ENCODE measurements at places on chromosomes 16 and 17.

- no peak for DNase-seq
Observed at GRCh38 chr17:62937606-62938005, 28.4 kb upstream of the TANC2 start.

GRCh38 chr17:11282586-11282985 is 41.6 kb downstream of the SHISA6 start:
- no peak for DNase-seq

DNA sequence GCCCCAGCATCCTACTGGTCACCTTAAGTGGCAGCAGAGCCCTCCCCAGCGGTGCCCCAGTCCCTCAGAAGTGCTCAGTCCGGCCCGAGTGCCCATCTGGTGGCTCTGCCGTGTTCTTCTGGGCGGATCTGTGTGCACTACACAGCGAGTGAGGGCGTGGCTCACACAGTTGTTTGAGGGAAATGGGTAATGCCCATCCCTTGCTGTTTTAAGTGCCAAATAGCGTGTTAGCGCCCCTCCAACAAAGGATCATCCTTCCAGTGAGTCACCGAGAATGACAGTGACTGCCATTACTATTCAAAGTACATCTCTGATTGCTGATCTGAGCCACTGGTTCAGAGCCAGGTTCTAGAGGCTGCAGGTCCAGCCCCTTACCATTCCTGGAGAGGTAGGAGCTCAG is 152.0 kb downstream of the LGALS9B start:
- DNase-seq = no peak

- DNase-seq = no peak
Observed at GRCh38 chr17:75468291-75468754, 11.9 kb downstream of the TMEM94 start.

DNA sequence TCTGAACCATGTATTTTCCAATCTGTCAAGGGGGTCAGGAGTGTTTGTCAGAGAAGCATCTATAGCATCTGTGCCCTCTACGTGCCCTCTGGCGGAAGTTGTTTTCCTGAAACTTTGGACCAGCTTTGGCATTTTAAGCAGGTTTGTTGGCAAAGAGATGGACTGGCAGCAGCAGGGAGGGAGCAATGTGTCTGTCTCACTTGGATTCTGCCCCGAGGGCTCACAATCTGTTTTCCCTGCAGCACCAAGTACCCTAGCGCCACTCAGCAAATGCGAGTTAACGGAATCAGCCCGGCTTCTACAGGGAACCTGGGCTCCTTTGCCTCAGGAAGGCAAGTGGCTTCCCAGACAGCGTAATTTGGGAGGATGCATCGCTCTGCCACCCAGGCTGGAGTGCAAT is 17.4 kb downstream of the DUSP14 start:
- DNase-seq = no peak

DNA sequence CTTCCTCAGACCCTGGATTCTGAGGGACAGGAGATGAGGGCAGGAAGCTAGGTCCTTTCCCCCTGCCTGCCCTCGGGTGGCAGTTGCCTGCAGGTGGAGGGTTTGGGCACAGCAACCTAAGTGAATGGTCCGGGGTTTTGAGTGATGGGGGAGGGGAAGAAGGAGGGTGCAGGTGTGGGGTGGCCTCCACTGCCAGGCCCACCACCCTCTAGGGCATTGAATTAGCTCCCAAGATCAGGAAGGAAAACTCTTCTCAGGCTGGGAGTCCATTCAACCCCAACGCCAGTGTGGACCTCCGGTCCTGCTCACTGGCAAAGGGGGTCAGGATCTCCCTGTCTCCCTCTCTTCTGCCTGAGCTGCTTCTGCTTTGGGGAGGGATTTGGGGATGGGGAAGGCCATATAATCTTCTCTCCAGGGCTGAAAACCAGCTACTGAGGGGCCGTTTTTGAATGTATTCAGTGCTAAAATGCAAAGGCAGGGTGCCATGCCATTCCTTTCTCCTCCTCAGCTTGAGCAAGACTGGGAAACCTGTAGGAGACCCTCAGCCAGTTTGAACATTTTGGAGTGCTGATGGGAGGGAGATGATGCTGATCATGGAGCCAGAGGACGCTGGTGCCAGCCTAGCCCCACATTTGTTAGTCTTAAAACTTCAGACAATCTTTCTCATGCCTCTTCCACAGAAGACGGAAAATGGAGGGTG is 18.8 kb downstream of the GRB7 start:
- DNase-seq = no peak

GRCh38 chr16:88194397-88195268 is 188.1 kb upstream of the ZNF469 start:
- DNase-seq = no peak

- DNase-seq = no peak
Observed at GRCh38 chr17:47013341-47013740, 34.3 kb upstream of the RPRML start.

- no peak for DNase-seq
Observed at GRCh38 chr16:76818606-76819181, 372.3 kb upstream of the MON1B start.

- no peak for DNase-seq
Observed at GRCh38 chr16:11727796-11728543, 14.7 kb downstream of the TXNDC11 start.

DNA sequence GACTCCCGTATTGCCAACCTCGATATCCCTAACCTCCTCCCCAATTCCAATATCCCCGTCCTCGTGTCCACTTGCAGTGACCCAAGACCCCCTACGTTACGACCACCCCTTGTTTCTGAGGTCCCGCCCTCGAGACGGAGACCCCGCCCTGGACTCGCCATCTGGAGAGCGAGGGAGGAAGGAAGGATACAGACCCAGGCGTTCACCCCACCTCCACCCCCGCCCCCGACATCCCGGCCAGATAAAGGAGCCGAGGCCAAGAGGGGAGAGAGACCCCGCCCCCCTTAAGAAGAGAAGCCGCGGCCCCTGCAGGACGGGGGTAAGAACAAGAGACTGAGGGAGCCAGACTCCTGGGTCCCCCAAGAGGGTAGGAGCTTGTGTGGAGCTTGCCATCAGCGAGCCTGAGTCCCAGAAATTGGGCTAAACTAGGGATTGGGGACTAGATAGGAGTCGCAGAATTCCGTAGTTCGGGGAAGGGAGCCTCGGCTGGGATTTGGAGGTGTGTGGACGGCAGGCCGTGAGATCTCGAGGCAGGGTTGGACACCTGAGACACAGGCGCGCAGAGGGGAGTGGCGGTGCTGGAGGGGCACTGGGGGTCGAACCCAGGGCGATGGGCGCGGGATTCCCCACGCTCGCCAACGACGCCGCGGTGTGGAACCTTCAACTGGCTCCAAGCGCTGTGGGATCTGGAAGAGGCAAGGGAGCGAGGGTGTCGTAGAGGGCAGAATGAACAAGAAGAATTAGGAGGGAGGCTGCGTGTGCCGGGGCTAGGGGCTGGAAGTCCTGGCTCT is at the start of gene BCL6B:
Gene BCL6B (plus strand): TSS at position 270 of the 791 bp plus-strand sequence. CDS start 622 bp downstream, outside the sequence.
- DNase-seq = no peak

DNA sequence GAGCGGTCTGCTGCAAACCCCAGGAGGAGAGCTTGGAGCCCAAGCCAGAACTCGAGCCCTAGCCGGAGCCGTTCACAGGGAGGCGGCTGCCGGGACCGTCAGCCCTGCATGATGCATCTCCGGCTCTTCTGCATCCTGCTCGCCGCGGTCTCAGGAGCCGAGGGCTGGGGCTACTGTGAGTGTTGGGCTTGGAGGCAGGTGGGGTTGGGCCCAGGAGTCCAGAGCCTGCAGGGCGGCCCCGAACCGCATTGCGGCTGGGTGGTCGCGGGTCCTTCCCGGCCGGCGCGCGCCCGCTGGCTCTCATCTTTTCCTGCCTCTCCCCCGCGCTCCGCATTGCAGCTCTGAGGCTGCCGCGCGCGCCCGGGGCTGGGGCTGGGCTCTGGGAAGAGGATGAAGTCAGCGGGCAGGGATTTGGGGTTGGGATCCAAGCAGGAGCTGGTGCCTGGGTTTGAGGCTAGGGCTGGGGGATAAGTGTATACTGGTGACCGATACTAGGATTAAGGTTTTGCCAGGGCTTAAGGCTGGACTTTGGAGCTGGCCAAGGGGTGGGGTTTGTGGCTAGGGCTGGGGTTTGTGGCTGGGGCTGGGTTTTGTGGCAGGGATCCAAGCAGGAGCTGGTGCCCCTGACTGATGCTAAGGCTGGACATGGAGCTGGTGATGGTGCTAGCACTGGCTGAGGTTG is 532 bp downstream of the CNTNAP1 start:
- no peak for DNase-seq

DNA sequence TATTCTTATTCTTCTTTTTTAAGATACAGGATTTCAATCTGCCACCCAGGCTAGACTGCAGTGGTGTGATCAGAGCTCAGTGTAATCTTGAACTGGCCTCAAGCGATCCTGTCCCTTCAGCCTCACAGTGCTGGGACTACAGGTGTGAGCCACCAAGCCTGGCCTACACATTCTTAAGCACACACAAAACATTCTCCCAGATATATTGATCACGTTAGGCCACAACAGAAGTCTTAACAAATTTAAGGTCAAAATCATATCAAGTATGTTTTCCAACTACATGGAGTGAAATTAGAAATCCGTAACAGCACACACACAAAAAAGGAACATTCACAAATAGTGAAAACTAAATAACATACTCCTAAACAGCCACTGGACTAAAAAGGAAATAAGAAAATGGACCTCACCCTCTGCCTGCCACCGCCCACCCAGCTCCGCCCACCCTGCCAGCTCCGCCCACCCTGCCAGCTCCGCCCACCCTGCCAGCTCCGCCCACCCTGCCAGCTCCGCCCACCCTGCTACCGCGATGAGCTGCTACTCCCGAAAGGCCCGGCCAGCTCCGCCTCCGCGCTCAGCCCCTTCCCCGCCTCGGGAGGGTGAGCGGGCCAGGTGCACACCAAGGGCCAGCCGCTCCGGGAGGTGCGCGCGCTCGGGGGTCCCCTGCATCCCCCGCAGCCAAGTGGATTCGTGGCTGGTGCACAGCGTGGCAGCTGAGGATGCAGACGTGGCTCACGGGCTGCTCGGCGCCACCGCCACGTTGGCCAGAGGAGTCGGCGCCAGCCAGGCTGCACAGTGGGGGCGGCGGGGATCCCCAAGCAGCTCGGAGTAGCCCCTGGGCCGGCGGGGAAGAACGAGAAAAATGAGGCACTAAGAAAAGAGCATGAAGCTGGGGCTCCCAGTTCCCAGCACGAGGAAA is 41.2 kb downstream of the C16orf87 start:
- DNase-seq = peak; percentile 79

DNA sequence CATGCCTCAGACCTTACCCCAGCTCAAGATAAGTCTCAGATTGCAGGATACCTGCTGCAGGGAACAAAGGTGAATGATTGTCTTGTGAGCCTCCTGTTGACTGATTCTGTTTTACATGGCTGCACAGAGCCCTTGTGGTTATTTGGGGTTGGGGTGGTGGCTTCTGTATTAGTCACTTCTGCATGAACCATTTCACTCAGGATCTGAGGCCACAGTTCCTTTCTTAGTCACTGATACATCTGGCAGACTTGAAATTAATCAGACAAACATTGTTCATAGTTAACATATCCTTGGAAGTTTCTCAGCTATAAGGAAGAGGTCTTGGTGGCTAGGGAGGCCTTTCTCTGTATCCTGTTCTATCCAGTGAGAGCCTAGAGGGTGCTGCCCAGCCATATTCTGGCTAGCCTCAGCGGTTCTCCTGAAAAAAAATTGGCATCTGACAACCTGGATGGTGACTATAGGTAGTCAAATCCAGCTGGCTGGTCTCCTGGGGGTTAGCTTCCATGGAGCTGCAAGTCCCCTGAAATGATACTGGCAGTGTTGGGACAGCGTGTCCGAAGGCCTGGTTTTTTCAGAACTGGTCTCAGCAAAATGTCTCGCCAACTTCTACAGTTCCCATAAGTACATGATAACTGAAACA is 8.4 kb upstream of the PLK1 start:
- peak; percentile 62 for DNase-seq

DNA sequence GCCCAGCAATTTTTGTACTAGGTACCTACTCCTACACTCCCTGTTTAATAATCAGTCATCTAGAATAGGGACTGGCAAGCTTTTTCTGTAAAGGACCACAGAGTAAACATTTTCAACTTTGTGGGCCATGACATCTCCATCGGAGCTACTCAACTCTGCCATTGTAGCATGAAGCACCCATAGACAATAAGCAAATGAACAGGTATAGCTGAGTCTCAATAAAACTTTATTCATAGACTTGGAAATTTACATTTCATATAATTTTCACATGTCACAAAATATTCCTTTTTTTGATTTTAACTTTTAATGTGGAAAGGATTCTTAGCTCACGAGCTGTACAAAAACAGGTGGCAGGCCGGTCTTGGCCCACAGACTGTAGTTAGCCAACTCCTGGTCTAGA is 345.8 kb downstream of the SOX9 start:
- DNase-seq = no peak

- no peak for DNase-seq
Observed at GRCh38 chr16:57048095-57048494, 44.3 kb upstream of the CPNE2 start.

DNA sequence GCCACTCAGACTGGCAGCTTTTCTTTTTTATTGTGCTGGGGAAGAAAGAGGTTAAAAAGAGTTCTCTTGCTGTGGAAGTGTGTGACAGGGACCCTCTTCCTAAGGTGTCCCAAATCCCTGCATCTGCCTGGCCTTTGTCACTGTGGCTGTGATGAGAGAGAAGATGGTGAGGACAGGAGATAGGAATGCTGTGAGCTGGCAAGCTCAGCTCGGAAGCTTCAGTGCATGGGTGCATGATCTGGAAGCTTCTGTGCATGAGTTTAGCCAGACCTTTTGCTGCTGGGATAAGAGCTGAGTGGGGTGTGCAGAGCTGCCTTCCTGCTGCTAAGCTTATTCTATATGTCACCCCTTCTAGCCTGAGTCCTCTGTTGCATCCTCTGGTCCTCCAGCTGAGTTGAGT is 103.3 kb upstream of the CACNG3 start:
- DNase-seq = no peak

GRCh38 chr16:17412221-17412620 is 58.5 kb downstream of the XYLT1 start:
- DNase-seq = no peak

- DNase-seq = peak; percentile 64
Observed at GRCh38 chr17:75720656-75721462, at the start of gene ITGB4. TSS of gene ITGB4 (plus strand) at chr17:75721459. CDS start at chr17:75724704, 3,245 bp downstream.

DNA sequence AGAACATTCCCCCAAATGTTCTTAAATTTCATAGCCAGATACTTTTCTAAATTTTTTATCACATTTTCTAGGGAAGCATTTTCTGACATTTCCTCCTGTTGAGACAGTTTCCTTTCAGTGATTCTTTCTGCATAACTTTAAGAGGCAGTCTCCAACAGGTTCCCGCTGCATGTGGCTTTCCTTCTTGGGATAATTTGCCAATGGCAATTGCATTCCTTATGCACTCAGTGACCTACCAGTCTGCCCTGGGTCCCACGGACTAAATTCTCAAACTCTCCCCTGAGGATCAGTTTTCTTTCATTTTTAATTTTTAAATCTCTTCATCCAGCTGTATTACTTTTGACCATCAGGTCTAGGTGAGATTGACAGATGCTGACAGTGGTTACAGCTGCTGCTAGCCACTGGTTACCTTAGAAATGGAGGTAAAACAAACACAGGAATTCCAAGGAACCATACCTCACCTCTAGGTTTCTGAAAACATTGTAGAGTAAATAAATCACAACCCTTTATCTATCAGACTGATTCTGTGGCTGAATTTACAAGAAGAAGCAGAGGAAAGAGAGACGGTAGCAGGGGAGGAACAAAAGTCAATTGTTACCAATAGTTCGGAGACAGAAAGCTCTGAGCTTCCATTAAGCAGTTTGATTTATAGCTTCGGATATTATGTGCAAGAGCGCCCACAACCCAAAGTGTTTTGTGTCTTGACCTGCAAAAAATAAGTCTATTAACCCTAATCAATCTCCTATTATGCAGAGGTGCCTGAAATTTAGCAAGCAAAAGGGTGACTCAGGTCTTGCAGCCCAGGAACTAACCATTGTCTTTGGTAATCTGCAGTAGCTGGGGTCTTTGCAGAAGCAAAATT is 216.0 kb downstream of the PMP22 start:
- DNase-seq = no peak

- no peak for DNase-seq
Observed at GRCh38 chr17:34663714-34664113, 84.3 kb downstream of the TMEM132E start.

Measured in activated T-helper 1 cell treated with anti-CD3 and anti-CD28 coated beads, Interleukin-12 subunit alpha, Interleukin-12 subunit beta, Interleukin-2, Interleukin-4 antibody, amounts not matched to agents 30 ng/mL and 10 ng/mL and 1 ng/mL, durations not matched to agents 14 hours and 24 hours and 36 hours (primary cell).